Mesenteric fat pad (tissue), 1 donor: ENCODE measurements at places on chromosomes 2 and 18. TPM values are rescaled to one million over a fixed set of nuclear protein-coding genes. Genes with fewer than 3 reads are reported as not detected.

GRCh38 chr18:43563780-43564179 is 286.5 kb upstream of the SYT4 start:
- DNase-seq, result no peak

- no peak for DNase-seq
These were observed 21.3 kb upstream of the BOD1L2 start for GRCh38 chr18:57125627-57126026.

DNA sequence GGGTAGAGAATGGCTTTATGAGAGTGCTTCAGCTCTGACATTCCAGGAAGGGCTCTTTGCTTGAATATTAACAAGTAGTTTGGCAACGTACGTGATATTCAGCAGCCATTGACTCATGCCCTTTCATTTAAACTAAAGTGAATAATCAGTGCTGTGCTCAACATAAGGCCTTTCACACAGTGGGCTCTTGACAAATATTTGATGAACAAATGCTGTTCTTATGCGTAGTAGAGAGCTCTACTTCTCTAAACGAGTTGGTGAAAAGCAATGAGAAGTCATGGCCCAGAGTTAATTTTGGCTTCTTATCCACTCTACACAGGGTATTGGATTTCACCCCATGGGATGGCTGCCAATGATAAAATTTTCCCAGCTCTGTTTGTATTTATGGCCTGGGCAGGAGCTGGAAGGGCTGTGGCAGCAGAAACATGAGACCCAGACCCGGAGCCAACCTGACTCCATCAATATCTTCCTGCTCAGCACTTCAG is 338.9 kb downstream of the CCDC85A start:
- no peak for DNase-seq

The MARCHF4 gene
- total RNA-seq, result not detected

- no peak for DNase-seq
These were observed 6.2 kb downstream of the PARD3B start for GRCh38 chr2:204551512-204551863.

The UNC80 gene
- total RNA-seq, result not detected

GRCh38 chr2:136131961-136132824 is 14.2 kb upstream of the CXCR4 start:
- no peak for DNase-seq

GRCh38 chr2:100707016-100707947 is 112.7 kb upstream of the NPAS2 start:
- no peak for DNase-seq

GRCh38 chr2:45729753-45730512 is 78.5 kb downstream of the PRKCE start:
- no peak for DNase-seq

DNA sequence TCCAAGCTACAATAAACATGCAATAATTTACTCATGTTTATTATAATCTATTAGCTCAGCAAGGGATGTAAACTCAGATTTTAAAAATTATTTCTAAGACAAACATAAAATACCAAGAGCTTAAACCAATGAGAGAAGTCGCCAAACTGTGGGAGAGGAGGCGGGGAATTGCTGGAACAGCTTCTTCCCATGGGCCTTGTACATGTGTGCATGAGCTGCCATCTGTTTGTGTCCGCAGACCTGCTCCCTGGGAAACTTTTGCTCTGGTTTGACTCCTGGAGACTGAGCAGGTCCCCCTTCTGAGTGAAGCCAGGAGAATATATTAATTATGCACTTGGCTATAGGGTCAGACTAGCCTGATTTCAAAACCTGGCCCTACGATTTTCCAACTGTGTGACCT is 655.9 kb upstream of the SOX11 start:
- DNase-seq, result no peak

DNA sequence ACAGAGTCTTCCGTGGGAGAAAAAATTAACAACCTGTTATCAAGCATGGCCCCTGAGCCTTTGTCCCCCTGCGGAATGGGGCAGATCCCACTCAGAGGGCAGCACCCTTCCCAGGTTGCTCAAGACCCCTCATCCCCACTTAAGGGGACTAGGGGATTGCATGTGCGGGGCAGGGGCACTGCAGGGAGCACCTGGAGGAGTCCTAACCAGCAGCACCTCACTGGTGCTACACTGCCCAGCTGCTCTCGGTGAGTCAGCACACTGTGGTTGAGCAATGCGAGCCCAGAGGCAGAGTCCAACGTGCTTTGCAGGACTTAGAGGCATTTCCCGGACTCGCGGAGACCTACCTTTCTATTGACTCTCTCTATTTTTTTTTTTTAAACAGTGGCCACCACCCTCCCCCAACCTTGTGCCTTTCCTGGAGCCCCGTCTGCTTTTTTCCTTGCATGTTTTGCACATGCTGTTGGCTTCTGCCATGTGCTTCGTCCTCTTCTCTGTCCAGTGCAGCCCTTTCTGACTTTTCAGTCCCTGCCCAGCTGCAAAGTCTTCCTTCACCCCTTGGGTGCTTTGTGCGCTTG is 74.0 kb downstream of the IL1R2 start:
- no peak for DNase-seq

DNA sequence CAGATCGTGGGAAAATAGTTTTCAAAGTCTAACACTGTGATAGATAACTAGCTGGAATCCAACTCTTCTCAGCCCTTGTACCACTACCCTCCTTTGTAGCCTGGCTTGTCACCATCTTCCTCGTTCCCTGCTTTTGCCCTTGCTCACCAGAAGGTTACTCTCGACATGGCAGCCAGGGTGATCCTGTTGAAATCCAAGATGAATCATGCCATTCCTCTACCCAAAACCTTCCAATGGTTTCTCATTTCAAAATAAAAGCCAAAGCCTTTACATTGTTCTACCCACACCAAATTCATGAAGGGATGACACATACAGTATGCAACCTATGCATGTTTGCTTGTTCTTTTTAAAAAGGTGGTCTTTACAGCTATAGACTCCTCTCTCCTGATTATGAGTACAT is 45.7 kb downstream of the STAT4 start:
- DNase-seq, result no peak

DNA sequence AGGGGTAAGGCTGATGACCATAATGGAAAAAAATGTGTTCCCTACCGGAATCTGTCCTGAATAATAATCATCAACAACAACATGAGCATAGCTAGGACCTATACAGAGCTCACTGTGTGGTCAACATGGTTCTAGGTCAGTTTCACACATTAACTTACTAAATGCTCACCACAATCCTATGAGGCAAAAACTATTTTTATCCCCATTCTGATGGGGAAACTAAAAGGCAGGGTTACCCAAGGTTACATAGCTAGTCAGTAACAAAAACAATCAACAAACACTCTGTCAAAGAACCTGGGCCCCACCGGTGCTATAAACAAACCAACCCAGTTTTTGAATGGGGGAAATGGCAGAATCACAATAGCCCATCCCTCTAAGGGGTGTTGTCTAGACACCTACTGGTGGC is 40.1 kb downstream of the AOX1 start:
- no peak for DNase-seq
